ENCODE measurements at places on chromosomes 7 and 10.

DNA sequence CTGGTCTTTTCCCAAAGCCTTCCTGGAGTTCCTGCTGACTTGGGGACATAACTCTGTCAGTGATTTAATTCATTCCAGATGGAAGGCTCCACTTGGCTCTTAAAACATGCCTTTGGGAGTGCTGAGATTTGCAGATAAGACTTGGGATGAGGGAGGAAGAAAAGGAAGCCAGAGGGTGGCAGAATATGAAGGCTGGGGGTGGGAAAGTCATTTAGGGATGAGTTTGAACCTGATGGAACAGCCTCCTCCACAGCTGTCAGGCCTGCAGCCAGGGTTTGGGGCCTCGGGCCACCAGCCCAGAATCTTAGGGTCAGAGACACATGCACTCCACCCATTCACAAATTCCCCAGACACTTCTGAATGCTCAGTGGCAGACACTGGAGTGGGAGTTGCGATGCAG is 28.4 kb upstream of the EIF5AL1 start:
- no peak for DNase-seq

- DNase-seq: no peak
These were observed 9.2 kb downstream of the OR2A5 start for GRCh38 chr7:144057954-144058353.

- no peak for DNase-seq
These were observed 50.1 kb downstream of the SEMA3A start for GRCh38 chr7:84144480-84144879.

DNA sequence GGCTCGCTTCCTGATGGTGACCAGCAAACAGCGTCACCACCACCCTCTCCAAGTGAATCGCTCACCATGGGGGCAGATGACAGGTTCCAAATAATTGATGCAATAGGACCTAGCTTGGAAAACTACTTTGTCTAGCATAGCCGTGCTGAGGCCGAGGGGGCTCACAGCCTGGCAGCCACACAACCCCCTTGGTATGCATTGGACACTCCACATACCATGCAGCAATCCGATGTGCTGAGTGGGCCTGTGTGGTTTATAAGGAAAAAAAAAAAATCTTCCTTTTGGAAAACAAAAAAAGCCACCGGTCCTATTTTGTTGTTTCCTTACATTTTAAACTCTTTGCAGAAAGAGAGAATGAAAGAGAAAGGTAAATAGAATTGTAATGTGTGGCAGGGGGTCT is 15.1 kb downstream of the GATA3 start:
- no peak for DNase-seq

GRCh38 chr7:140134039-140134438 is 42.7 kb downstream of the KDM7A start:
- no peak for DNase-seq

GRCh38 chr10:108060246-108060645 is 895.7 kb upstream of the SORCS1 start:
- no peak for DNase-seq

- no peak for DNase-seq
These were observed 214.3 kb downstream of the ELMO1 start for GRCh38 chr7:37234334-37234733.

DNA sequence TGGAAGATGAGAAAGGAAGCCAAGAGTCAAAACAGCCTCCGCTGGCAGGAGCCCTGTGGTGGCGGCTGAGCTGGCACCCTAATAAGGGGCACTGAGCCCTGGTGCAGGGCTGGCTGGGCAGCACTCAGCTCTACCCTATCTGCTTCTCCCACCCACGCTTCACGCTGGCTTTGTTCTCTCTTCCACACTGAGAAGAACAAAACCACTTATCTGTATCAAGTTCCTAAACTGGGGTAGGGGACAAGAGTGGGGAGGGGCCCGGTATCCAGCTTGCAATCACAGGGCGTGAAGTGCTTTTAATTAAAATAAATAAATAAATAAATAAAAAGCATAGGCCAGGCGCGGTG is 52.1 kb downstream of the FAM53B start:
- no peak for DNase-seq

DNA sequence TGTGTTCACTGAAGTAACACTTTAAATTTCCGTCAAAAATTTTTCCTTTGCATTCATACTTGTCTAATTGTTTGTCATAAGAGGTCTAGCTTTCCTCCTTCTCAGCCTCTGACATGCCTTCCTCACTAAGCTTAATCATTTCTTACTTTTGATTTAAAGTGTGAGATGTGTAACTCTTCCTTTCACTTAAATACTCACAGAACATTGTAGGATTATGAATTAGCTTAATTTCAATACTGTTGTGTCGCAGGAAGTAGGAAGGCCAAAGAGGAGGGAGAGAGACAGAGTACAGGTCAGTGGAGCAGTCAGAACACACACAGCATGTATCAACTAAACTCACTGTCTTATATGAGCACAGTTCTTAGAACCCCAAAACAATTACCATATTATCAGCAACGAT is 99.0 kb downstream of the SRPK2 start:
- no peak for DNase-seq

DNA sequence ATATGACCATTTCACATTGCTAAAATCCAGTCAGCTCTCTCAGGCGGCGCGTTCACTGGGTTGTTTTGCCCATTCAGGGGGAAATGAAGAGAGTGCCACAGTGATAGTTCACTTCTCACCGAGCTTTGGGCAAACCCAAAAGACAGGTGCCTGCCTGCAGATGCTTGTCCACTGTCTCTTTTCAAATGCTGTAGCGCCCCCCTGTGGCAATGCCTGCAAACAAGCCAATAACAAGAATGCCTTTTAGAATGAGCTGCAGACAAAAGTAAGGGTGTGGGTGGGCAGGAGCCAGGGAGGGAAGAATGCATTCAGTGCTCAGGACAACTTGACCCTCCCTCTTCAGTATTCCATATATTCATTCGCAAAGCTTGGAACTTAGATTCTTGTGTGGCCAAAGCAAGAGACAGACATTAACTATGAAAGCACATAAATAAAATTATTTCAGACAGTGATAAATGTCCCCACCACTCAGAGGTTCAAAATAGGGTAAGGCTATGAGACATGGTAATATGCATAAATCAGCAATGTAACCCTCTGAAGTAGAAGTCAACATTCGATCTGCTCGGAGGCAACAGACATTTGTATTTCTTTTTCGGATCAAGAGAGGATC is 86.9 kb downstream of the JAZF1 start:
- DNase-seq: no peak

DNA sequence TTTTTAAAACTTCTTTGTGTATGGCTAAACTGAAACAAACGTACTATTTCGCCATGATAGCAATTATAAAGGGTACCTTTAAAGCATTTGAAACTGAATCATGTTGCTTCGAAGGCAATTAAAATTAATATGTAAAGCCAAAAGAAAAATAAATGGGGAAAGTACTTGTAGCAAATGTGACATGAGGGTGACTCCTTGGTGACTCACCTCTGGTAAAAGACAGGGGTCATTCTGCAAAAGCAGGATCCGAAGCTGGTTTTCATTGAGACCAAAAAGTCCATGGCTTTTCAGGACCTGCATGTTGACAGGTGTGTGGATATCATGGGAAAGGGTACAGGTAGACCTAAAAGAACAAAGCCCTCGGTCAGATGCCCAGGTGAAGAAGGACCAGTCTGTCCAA is 1.5 kb downstream of the ZC3HAV1L start:
- no peak for DNase-seq

- DNase-seq: no peak
These were observed 22.5 kb upstream of the HPS1 start for GRCh38 chr10:98469001-98469931.
